ENCODE measurements at places on chromosomes 16 and 17.

DNA sequence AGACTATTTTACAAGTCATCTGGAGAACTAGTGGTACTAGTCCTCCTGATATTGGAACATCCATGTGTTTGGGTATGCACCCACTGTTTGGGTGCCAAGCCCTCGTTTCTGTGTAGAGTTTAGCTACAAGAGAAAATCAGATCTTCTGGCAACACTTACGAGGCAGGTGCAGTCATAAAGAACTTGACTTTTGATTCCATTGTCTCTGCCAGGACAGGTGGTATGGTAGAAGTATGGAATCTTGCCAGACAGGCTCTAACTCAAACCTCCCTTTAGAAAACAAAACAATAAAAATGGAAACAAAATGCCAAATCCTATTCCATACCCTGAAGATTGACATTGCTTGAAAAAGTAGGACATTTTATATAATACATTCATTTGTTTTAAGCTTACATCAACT lies 16.0 kb downstream of the RNF43 start:
- no peak for DNase-seq

DNA sequence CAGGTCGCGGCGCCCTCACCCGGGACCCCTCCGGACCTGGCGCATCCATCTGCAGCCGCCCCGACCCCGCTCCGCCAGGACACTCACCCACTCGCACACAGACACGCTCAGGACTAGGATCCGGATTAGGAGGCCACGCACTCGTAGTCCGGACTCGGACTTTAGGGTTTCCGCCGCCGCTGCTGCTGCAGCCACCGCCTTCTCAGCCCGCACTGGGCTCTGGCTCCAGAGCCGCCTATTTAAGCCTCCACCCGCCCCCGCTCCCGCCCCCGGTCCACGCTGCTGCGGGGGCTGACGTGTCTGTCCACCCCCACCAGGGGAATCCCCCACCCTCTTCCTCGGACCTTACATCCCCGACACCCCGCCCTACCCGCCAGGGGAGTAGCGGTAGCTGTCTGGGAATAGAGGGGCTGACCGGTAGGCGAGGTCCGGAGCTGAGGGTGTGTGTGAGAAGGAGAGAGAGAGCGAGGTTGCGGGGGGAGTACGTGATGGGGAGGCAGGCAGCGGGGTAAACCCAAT lies at the start of gene RRAD:
Gene RRAD, minus strand, starts transcription at position 214 of the 519 bp plus-strand sequence. CDS start 356 bp downstream, outside the sequence.
- DNase-seq = no peak

DNA sequence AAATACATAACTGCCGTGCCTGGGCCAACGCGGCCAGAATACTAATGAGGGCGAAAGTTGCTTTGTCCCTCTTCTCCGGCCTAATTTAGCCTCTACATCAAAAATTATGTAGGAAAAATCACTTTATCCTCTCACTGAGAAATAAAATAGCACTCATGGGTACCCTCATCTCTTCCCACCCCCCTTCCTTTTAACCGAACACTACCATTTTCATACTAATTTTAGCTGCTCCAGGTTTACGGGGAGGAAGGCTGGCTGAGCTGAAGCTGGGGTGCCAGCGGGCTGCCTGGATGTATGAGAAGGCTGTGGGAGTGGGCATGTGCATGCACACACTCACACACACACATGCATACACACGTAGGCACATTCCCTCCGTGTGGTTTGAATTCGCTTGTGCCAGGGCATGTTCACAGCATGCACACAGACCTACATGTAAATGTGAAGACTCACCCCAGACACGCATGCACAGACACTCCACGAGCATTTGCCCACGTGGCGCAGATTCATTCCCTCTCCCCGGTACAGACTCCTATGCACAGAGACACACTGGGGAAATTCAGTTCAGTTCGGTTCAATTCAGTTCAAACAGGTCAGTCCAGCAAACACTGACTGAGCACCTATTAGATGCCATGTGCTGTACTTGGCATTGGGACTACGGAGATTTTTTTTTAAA lies 145.1 kb downstream of the MRM1 start:
- no peak for DNase-seq

DNA sequence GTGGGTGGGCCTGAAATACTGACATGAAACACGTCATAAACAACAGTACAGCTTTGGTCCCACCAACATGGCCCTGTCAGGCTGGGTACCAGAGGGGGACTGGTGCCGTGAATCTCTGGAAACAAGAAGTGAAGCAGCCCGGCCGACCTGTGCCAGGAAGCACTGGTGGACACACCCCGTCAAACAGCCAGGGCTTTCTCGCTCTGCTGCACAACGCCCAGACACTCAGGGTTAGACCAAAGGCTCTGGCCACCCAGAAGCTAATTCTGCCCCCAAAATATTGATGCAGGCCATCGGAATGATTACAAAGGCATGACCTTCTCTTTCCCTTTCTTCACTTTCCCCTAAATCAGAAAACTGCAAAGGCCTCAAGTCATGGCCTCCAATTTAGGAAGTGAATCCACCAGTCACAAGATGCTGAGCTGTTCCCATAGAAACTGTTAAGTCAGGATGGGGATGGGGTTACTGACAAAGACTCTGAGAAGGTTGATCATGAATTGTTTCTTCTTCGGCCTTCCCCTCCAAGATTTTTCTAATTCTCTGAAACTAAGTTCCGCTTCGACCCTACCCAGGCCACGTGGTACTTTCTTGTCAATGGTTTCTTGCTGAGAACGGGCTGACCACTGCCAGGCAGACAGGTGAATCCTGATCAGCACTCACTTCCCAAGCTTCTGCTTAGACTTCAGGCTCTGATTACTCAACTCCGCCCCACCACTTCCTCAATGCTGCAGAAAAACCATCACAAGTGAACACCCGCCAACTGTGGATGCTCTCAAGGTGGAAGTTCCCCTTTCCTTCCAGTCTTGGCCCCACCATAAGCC lies 6.7 kb downstream of the PITPNA start:
- DNase-seq = no peak

DNA sequence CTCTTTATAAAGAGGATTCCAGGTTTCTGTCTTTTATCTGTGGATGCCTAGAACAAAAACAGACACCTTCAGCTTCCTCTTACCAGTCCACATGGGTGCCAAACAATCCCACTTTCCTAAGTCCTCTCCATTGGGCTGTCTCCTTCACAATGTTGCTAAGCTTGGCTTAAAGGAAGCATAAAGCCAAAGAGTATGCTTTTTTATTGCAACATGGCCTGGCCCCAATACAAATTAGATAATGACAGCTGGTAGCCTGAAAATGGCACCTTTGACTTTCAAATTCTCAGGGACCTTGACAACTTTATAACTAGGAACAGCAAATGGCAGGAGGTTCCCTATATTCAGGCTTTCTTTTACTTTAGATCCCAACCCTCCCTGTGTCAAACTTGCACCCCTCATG lies 55.8 kb downstream of the SLFN5 start:
- DNase-seq = no peak

DNA sequence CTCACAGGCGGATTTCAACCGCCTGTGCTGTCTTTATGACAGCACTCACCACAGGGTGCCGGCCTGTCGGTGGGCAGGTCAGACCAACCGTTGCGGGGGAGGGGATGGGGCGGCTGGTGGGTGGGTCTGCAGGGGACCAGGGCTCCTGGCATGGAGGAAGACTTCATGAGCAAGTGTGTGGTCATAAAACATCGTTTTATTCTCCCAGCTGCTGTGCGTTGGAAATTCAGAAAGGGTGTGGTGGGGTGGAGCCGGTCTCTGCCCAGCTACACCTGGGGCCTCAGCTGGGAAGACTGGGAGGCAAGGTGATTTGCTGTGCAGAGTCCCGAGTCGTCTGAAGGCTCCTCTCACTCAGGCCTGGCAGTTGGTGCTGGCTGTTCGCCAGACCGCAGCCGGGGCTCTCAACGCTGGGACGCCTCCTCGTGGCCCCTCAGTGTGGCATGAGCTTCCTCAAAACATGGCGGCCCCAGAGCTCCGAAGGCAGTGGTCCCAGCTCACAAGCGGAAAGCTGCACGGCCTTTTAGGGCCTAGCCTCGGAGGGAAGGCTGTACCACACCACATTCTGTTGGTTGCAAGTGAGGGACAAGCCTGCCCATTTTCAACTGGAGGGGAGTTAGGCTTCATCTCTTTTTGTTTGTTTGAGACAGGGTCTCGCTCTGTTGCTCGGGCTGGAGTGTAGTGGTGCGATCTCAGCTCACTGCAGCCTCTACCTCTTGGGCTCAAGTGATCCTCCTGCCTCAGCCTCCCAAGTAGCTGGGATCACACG lies 45.8 kb upstream of the GSE1 start:
- no peak for DNase-seq

DNA sequence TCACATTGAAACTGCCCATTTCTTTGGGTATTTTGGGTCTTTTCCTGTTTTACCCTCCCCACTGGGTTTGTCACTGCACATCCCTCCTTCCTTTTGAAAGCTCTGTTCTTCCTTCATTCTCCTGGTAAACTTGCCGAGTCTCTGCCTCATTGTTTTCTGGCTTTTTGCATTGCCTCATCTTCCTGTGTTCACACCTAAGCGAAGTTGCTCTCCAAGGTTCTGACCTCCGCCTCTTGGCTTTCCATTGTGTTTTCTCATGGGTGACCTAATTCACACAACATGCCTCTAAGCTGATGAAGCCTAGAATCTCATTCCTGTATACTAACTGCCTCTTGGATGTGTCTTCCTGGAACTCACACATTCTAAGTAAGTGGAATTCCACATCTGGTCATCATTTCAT lies 1096.1 kb upstream of the EEF2KMT start:
- DNase-seq = no peak

DNA sequence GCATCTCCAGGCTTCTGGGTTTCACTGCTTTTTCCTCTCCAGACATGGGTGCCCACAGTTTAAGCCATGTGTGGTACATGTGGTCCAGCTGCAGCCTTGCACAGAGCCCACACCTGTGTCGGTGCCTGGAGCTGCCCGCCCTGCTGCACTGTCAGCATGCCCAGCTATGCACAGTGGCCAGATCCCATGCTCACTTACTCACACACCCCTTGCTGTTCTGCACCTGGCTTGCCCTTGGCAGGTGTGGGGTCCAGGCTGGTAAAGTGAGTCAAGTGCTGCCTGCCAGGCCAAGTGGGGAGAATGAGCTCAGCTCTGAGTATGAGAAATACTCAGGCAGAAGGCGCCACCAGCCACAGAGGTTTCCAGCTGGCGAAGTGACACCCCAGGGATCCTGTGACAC lies 739.9 kb downstream of the CDH11 start:
- no peak for DNase-seq

DNA sequence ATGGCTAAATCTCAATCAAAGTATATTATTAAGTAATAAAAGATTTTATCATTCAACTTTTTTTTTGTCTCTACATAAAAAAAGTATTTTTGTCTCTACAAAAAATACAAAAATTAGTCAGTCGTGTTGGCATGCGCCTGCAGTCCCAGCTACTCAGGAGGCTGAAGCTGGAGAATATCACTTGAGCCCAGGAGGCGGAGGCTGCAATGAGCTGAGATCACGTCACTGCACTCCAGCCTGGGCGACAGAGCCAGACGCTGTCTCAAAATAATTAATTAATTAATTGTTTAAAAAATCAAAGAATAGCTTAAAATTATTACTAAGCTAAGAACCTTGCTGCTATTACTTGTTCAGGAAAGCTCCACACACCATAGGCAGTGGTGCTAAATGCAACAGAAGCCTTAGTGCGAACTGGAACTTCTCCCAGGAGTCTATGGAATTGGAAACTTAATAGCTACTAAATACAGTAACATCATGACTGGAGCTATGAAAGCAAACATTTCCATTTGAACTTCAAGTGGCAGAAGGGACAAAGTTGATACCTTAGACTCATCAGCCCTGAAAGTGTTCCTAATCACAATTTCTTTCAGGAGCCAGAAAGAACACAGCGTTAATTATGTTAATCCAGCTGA lies 22.6 kb downstream of the ADCY9 start:
- no peak for DNase-seq

- DNase-seq = no peak
Observed at GRCh38 chr16:13492046-13492445, 427.9 kb upstream of the ERCC4 start.

DNA sequence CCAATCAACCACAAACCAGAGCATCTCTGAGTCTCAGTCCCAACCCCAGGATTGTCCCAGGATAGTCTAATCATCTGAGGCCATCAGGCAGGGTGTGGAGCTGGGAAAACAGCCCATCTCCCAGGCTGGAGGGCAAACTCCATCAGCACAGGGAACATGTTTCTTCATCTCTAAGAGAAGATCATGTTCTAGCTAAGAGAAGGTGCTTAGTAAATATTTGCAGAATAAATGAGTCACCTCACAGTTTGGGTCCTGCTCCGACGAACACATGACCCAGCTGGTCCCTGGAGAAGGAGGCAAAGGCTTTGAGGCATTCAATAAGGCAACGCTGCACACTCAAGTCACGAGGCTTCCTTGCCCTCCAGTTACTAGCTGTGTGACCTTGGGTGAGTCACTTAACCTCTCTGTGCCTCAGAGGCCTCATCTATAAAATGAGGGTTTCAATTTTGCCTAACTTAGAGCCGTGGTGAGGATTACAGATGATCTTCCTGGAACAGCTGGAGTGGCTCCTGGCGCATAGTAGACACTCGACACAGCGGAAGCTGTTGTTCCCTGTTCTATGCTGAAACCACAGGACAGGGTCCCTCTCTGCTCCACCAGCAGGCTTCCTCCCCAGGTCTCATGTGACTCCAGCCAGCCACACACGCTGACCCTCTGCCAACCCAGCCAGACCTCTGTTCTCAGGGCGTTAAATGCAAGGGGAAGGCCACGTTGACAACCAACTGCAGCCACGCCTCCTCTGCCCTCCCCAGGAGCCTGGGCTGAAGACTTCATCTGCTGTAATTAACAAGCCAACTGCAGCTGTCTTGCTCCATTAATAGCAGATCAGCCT lies 10.3 kb upstream of the RPL38 start:
- DNase-seq = no peak

DNA sequence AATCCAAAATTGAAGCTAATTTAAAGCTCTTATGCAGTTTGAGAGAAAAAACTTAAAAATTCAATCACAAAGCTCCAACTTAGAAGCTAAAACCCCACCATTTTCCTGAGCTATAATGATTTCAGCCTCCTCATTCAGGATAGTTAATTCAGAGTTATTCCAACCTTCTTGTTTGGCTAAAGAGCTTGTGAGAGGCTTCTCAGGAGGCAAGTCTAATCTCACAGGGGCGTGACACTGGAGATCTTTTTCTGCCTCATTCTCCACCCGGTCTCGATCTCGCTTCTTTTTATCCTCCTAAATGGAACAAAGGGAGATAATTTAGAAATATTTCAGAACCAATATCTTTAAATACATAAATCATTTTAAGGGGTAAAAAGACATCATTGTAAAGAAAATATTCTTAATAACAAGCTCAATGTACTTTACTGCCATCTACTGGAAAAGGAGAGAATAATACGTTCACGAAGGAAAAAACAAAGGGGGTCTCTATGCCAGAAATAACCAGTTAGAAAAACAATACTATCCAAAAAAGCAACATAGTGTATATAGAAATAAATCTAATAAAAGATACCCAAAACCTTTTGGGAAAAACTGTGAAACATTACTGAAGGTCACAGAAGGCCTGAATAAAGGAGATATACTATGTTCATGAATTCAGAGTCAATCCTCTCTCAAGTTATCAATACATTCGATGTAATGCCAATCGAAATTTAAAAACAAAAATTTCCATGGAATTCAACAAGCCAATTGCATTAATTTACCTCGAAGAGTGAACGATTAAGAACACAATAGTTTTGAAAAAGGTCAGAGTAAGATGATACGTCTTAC lies 13.9 kb downstream of the BRD7 start:
- no peak for DNase-seq

Data from CD4-positive, alpha-beta T cell treated with Interleukin-17A for 4 hours (primary cell).